Suppressor macrophage treated with lipopolysaccharide for 1 hour (primary cell): ENCODE measurements at places on chromosomes 16 and 17.
A peak's percentile ranks its signal among the peaks of the same experiment; 100 is the strongest.

DNA sequence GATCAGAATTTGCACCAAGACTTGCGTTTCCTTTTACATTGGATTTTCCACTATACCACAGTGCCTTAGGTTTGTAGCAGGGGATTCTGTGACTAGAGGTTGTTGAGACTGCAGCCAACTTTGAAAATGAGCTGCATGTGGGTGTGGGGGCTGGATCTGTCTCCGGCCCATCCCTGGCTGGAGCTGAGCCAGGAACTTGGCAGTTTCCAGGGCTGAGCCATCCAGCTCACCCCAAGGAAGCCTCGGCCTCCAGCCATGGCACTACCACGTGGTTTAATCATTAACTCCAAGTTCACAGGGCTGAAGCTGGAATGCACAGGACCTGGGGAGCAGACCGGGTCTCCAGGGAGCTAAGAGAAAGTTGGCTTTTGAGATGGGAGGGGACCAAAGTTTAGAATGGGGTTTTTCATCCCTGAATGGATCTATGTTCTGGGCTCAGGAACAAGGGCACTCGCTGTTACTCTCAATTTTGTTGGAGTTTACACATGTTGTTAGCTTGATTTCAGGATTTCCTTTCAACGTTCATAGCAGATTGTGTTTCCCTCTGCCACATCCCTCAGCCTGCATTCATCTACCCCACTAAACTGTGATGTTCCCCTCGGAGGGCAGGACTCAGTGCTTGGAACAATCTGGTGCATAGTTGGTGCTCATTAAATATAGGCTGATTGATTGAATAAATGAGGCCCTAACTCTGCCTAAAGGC, 42.3 kb upstream of the HNF1B start:
- DNase-seq = no peak

GRCh38 chr17:46178550-46179214, 14.5 kb downstream of the KANSL1 start:
- peak; percentile 68 for DNase-seq

GRCh38 chr17:72433797-72434196, 313.0 kb downstream of the SOX9 start:
- DNase-seq = no peak

DNA sequence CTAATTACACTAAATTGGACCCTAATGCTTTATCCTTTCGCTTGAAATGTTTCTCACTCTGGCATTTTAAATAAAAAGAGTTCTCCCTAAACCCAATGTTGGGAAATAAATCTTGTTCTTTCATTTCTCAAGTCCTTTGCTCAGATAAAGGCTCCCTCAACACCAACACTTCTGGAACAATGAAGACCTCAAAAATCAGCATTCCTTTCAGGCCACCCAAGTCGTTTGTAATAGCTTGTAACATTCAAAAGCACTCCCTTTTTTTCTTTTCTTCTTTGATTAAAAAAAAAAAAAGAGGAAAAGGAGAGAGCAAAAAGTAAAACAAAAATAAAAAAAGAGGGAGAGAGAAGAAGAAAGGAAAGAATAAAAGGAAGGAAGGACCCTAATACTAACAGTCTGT, 23.3 kb upstream of the FOXJ1 start:
- no peak for DNase-seq

- no peak for DNase-seq
Observed at GRCh38 chr17:63032142-63032541, 66.1 kb downstream of the TANC2 start.

- DNase-seq = no peak
Observed at GRCh38 chr16:89828870-89829629, 775 bp downstream of the SPIRE2 start.

GRCh38 chr16:3671424-3671823, 16.9 kb downstream of the DNASE1 start:
- no peak for DNase-seq

- DNase-seq = peak; percentile 94
Observed at GRCh38 chr16:58661199-58661830, 23.3 kb downstream of the SLC38A7 start.

DNA sequence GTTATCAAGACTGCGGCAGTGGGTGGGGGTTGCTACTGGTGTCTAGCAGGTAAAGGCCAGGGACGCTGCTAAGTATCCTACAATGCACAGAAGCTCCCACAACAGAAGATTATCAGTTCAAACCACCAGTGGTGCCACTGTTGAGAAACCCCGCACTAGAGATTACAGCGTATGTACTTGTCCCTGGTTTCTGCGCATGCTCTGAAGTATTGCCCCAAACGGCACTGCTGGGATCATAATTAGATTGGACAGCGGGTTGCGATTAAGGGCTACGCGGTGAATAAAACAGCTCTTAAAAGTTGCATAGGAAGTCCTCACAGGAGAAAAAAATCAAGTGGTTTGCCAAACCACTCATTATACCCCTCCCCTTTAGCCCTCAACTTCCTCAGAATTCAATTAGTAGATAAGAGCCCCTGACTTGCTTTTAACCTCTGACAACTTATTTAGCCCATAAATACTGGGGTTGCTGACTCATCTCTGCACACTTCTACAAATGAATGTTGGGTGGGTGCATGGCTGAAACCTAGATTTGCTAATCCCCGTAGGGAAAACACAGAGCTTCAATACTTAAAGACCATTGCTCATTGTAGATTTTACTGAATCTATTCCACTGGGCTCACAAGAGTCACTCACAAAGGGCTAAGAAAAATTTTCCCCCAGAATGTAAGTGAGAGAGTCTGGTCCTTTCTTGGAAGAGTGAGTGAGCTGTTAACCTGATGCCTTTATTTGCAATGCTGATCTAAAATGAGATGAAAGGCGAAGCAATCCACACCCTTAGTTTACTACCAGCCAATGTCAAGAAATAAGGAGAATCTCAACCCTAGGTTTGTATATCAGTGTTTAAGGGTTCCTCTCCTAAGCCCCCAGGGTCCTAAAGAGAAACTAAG, 91.8 kb downstream of the RGS9 start:
- peak; percentile 56 for DNase-seq

- DNase-seq = no peak
Observed at GRCh38 chr16:85270374-85270773, 158.1 kb upstream of the CIBAR2 start.

GRCh38 chr17:77378318-77379064, 237.7 kb downstream of the SEC14L1 start:
- DNase-seq = no peak

DNA sequence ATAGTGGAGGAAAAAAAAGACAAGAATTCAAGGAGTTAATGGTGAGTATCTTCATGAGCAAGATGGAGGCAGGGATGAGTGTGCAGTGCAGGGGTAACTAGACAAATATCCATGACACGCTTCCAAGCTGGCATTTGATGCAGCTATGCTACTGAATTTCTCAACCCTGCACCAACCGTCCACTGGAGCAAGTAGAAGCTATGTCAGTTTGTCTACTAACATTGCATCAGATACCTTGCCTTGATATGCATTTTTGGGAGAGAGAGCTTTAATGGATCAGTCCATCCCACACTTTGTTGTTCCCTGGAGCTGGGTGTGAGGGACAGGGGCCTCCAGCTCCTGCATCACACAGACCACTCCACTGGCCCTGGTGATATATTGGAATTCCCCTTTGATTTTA, 16.4 kb downstream of the CCL11 start:
- DNase-seq = peak; percentile 35

DNA sequence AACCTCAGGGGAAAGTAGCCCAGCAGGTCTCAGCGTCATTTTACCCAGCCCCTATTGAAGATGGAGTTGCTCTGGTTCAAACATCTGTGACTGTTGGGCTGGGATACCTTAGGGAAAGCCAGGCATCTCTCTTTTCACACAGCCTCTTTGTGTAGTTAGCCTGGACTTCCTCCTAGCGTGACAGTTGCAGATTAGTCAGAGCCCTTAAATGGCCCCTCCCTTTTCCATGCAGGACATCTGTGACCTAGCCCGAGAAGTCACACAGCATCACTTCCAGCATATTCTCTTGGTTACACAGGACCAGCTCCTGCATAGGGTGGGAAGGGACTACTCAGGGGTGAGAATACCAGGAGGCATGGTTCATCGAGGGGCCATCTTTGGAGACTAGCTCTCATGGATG, 375.0 kb upstream of the RBFOX1 start:
- no peak for DNase-seq

DNA sequence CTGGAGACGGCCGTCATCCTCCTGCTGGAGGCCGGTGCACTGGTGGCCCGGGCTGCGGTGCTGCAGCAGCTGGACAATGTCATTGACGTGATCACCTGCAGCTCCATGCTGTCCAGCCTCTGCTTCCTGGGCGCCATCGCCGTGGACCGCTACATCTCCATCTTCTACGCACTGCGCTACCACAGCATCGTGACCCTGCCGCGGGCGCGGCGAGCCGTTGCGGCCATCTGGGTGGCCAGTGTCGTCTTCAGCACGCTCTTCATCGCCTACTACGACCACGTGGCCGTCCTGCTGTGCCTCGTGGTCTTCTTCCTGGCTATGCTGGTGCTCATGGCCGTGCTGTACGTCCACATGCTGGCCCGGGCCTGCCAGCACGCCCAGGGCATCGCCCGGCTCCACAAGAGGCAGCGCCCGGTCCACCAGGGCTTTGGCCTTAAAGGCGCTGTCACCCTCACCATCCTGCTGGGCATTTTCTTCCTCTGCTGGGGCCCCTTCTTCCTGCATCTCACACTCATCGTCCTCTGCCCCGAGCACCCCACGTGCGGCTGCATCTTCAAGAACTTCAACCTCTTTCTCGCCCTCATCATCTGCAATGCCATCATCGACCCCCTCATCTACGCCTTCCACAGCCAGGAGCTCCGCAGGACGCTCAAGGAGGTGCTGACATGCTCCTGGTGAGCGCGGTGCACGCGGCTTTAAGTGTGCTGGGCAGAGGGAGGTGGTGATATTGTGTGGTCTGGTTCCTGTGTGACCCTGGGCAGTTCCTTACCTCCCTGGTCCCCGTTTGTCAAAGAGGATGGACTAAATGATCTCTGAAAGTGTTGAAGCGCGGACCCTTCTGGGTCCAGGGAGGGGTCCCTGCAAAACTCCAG, 1.1 kb downstream of the MC1R start:
- DNase-seq = no peak

DNA sequence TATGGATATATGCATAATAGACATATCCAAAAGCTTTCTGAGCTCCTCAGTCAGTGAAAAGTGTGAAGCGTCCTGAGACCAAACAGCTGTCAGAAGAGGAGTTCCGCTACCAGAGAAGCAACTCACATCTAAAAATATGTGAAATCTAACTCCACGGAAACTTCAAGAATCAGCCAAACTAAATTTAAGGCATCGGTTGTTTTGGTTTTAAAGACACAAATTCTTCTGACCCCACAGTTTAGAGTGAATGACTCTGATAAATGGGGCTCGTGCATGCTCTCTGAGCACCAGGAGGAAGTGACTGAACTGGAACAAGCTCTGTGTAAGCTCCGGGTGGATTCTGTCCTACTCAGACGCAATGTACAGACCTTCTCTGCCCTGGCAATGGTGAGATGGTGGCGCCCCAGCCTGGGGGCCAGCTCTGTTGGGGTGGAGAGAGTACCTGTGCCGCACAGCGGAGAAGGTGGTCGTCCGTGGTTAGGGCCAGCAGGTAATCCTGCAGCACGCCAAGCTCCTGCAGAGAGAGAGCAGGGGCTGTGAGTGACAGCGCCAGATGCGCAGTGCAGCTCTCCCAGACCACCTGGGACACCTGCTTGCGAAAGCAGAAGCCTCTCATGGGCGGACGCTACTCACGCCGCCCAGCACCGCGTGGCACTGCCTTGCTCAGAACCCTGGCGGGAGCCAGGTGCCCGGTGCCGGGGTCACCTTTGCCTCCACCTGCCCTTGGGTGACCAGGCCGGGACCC, 44.4 kb upstream of the ATP2A3 start:
- DNase-seq = no peak

- no peak for DNase-seq
Observed at GRCh38 chr16:54944002-54944401, 13.3 kb downstream of the IRX5 start.

GRCh38 chr17:32861981-32862380, 14.9 kb downstream of the MYO1D start:
- peak; percentile 31 for DNase-seq

- no peak for DNase-seq
Observed at GRCh38 chr16:47519996-47520679, 59.0 kb downstream of the PHKB start.

GRCh38 chr17:54771409-54771915, 129.2 kb upstream of the TOM1L1 start:
- DNase-seq = no peak

GRCh38 chr17:61421460-61421859, 21.8 kb downstream of the TBX2 start:
- no peak for DNase-seq

DNA sequence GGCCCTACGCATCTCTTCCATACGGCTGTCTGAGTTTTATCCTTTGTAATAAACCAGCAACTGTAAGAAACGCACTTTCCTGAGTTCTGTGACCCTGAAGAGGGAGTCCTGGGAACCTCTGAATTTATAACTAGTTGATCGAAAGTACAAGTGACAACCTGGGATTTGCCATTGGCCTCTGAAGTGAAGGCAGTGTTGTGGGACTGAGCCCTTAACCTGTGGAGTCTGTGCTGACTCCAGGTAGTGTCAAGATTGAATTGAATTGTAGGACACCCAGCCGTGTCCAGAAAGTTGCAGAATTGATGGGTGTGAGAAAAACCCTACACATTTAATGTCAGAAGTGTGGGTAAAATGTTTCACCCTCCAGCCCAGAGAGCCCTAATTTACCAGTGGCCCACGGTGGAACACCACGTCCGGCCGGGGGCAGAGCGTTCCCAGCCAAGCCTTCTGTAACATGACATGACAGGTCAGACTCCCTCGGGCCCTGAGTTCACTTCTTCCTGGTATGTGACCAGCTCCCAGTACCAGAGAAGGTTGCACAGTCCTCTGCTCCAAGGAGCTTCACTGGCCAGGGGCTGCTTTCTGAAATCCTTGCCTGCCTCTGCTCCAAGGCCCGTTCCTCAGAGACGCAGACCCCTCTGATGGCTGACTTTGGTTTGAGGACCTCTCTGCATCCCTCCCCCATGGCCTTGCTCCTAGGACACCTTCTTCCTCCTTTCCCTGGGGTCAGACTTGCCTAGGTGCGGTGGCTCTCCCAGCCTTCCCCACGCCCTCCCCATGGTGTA, 1.5 kb downstream of the GAA start:
- DNase-seq = no peak

- DNase-seq = peak; percentile 40
Observed at GRCh38 chr17:15249487-15249886, 15.6 kb downstream of the PMP22 start.

- DNase-seq = no peak
Observed at GRCh38 chr16:26747760-26748159, 319.0 kb upstream of the C16orf82 start.

GRCh38 chr16:67935101-67935401, 1.6 kb downstream of the PSMB10 start:
- no peak for DNase-seq

DNA sequence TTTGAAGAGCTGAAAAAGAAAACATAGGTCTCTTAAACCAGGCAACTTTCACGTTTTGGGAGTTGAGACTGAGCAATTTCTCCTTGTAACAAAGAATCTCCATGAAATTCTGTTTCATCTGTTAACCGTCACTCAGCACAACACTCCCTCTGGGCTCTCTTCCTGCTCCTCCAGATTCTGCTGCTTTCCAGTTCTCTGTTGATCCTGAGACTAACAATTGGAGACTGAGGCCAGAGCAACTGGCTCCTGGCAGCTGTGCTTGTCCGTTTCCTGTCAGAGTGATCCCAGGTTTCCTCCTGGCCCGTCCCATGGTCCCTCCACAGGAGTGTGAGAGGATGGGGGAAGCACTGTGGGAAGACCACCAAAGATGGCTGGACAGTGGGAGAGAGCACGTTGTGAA, 32.5 kb downstream of the IST1 start:
- DNase-seq = no peak
